ENCODE measurements at places on chromosomes 11 and 22.
A peak's percentile ranks its signal among the peaks of the same experiment; 100 is the strongest.

GRCh38 chr11:105110688-105111030 is 28.9 kb downstream of the CARD18 start:
- no peak for DNase-seq

DNA sequence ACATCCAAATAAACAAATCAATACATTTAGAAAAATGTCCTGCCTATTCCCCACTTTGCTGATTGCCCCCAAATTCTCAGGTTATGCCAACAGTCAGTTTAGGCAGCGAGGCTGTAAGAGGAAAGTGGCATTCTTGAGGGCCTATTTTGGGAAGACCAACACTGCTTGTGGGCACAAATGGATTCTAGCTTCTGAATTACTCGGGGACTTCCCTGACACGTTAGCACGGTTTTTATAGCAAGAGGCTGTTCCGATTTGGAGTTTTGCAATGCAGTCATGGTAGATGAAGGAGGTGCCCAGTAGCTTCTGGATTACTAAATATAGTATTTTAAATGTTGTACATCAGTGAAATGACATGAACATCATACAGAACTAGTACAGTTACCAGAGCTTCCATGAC is 13.1 kb downstream of the RCN1 start:
- no peak for DNase-seq

- DNase-seq = no peak
These were observed 12.2 kb downstream of the RIBC2 start for GRCh38 chr22:45425531-45426265.

DNA sequence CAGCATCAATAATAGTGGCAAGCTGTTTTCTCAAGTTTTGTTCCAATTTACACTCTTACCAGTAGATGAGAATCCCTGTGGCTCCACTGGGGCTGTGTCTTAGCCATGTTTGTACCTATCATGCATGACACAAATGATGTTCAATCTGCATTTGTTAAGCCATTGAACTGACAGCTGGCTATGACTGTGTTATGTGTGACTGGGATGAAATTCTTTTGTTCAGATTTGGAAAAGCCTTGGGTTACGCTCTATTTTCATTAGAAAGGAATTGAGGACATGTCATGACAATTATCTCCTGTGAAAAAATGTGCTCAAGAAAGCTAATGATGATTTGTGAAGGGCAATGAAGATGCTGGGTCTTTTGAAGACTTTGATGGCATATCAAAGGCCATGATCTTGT is 201.8 kb upstream of the LARGE1 start:
- no peak for DNase-seq

DNA sequence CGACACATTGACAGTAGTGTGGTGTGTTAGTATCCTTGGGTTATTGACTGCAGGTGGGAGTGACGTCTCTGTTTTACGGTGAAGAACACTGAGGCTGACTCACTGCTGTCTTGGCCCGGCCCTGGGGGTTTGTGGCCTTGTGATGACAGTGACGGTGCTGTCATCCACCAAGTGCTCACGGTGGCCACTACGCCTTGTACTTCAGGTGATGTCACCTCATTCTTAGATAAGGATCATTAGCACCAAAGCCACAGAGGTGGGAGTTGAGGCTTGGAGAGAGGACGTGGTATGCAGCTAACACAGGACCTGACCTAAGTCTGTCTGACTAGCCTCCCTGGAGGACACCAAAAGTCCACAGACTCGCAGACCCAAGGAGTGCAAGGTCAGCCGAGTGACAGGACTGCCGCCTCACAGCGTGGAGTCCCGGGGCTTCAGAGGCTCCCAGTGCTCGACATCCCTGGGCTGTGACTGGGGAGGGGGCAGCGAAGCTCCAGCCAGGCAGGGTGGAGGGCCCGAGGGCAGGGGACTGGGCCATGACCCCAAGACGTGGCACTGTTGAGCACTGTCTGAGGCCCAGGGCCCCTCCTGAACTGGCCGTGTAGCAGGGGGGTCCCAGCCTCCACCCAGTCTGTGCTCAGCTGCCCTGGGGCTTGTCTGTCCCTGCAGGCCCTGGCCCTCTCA is 56.5 kb downstream of the NAT10 start:
- peak; percentile 46 for DNase-seq

GRCh38 chr11:118434553-118435289 is 1.6 kb upstream of the KMT2A start:
- no peak for DNase-seq

- DNase-seq = no peak
These were observed 83.9 kb upstream of the MTNR1B start for GRCh38 chr11:92885600-92885999.

DNA sequence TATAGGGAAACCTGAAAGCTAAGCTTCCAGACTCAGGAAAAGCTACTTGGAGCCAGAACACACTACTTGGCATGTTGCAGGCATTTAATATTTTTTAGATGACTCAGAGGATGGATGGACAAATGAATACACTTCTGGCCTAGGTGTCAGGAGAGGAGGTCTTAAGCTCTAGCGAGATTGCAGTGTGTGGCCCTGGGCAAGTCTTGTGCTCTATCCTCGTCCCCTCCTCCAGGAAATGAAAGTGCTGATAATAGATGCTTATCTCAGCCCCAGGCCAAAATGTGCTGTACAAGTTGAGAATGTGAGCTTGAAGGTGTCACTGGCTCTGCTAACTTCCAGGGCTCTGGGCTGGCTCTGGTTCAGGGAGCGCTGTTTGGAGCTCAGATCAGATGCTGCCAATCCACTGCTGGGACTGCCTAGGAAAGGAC is 136.3 kb downstream of the PKNOX2 start:
- no peak for DNase-seq

DNA sequence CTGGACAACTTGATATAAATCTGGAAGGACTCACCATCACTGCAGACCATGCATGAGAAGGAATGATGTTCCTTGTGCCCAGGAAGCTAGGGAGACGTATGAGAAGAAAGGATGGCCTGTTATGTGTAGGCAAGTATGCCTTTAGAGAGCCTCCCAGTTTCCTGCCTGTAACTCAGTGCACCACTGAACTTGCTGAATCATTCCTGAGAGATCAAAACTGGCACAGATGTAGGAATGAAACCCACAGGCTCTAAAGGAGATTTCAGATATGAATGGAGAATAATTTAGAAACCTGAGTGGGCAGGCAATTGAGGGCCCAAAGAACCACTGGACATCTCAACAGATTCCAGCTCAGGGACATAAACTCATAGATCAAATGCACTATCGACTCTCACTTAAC is 38.4 kb upstream of the PRSS23 start:
- no peak for DNase-seq

- DNase-seq = no peak
These were observed 1.0 kb upstream of the L3MBTL2 start for GRCh38 chr22:41204066-41204465.

DNA sequence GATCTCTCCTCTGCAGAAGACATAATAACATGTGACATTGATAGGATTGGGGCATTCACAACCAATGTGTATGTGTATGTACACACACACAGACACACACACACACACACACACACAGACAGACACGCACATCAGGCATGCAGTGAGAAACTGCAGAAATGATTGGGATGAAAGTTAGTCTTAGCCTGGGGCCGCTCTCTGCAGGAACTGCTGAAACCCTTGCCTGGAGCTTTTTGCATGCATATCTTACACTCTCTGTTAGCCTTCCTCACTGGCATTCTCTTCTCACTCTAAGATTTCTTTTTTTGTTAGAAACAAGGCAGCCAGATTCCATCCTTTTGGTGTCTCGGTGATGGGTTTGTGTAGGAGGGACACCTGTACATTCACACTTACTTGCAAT is 337.9 kb downstream of the NELL1 start:
- no peak for DNase-seq

GRCh38 chr22:47086596-47087248 is 324.3 kb downstream of the TBC1D22A start:
- no peak for DNase-seq

- no peak for DNase-seq
These were observed 34.2 kb upstream of the FCHSD2 start for GRCh38 chr11:73176145-73176873.

DNA sequence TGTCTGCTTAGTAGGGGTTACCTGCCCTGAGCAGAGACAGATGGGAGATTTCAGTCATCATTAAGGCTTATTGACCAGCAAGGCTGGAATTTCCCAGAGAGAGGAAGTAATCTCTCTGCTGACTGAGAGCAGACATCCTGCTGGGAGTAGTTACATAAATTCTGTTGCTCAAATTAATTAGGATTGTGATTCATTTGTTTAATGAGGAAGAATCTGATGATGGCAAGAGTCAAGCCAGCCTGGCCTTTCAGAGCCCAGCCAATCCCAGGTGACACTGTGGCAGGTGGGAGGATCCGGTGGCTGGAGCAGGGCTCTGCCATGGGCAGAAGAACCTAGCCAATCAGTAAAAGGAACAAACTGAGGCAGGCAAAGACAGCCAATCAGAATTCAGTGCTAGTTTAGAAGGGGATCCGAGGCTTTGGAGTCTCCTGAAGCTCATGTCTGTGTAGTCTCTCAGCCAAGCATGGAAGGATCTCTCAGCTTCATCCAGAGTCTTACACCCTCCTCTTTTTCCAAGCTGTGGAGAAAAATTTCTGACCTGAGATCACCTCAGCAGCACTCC is 61.2 kb upstream of the CHST1 start:
- DNase-seq = no peak

DNA sequence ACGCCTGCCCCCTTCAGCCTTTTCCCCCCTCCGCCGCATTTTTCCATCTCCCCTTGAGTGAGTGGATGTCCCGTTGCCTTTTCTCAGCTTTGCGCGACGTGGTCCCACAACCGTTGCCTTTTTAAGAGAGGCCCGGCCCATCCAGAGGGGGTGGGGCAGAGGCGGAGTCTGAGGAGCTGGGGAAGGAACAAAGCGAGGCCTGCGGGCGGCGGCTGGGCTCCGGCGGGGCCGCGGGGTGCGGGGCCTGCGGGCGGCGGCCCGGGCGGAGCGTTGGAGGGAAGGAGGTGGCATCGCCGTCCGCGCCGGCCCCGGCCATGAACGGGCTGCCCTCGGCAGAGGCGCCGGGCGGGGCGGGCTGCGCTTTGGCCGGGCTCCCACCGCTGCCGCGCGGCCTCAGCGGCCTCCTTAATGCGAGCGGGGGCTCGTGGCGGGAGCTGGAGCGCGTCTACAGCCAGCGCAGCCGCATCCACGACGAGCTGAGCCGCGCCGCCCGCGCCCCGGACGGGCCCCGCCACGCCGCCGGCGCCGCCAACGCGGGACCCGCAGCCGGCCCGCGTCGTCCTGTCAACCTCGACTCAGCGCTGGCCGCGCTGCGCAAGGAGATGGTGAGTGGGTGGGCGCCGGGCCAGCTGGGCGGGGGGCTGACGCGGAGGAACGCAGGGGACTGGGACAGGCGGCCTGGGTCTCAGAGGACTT is at the start of gene FAM89B:
Gene FAM89B (plus strand): TSS at position 183 of the 696 bp plus-strand sequence. CDS start 132 bp downstream, at position 315.
- peak; percentile 83 for DNase-seq

DNA sequence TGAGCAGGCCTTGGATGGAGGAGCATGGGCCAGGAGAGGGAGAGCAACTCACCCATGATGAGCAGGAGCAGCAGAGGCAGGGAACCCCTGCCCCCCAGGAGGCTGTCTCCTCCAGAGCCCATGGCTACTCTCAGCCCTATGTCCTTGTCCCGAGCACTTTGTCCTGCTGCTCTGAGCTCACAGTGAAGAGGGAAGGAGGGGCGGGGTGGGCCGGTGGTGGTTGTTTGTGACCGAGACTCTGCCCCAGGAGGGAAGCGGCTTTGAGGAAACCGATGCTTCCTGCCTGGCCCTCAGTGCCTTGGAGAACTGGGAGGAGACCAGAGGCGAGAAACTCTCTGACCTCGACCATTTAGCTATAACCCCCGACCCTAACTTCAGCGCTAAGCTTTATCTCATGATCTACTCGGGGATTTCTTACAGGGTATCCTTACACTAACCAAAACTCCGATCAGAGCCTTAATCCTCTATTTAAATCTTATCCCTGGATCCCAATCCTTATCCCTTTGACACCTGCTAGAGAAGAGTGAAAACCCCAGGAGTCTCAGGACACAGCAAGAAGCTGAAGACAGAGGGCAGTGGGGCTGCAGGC is at the start of gene ROBO4:
Gene ROBO4 (minus strand): TSS at position 192 of the 589 bp plus-strand sequence. CDS start 70 bp downstream, at position 122.
- DNase-seq = no peak

DNA sequence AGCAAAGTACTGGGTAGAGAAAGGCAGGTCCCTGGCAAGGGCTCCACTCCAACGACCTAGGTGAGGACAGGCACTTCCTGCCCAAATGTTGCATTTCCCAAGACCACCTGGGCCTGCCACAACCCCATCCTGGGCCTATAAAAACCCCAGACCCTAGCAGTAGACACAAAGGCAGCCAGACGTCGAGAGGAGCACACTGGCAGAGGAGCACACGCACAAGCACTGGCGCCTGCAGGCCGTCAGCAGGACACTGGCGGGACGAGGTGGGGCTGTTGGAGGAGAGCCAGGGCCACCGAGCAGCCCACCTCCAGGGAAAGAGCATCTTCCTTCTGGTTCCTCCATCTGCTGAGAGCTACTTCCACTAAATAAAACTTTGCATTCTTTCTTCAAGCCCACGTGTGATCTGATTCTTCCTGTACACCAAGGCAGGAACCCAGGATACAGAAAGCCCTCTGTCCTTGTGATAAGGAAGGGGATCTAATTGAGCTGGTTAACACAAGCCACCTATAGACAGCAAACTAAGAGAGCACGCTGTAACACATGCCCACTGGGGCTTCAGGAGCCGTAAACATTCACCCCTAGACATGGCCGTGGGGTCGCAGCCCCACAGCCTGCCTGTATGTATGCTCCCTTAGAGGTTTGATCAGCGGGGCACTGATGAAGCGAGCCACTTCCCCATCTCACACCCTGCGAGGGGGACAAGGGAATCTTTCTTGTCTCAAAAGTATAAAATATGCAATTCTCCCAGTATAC is 89.7 kb upstream of the MTMR2 start:
- no peak for DNase-seq

- DNase-seq = no peak
These were observed 223.3 kb upstream of the ISX start for GRCh38 chr22:34842630-34843029.

DNA sequence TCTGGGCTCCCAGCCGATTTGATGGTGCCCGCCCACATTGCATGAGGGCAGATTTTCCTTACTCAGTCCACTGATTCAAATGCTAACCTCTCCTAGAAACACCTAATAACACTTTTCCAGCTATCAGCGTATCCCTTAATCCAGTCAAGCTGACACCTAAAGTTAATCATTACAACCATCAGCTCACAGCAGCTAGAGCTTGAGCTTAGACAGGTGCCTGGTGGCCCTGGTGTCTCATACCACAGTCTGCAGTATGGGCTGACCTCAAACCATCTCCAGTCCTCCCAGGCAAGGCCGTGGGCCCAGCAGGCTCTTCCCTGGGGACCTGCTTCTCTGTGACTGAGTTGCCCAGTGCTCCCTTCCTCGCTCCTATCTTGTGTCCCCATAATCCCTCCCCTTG is 174.4 kb upstream of the NECTIN1 start:
- DNase-seq = no peak
